Endothelial cell of umbilical vein (primary cell): ENCODE measurements at places on chromosomes 7 and 10. TPM values are rescaled to one million over a fixed set of nuclear protein-coding genes. Genes with fewer than 3 reads are reported as not detected.
A peak's percentile ranks its signal among the peaks of the same experiment; 100 is the strongest.

The TMEM184A gene
- not detected in 2 replicates for total RNA-seq

The TMEM236 gene
- 0.24 TPM in 1 of 2 replicates, not detected in the other for total RNA-seq

The HOXA9 gene
- 61.6 and 62.9 TPM in 2 replicates for total RNA-seq

The TMEM140 gene
- 15.7 and 26.5 TPM in 2 replicates for total RNA-seq

The CDNF gene
- 0.58 and 0.99 TPM in 2 replicates for total RNA-seq

The SGCE gene
- total RNA-seq: 53.3 and 57.7 TPM in 2 replicates

The GNGT1 gene
- not detected in 2 replicates for total RNA-seq

DNA sequence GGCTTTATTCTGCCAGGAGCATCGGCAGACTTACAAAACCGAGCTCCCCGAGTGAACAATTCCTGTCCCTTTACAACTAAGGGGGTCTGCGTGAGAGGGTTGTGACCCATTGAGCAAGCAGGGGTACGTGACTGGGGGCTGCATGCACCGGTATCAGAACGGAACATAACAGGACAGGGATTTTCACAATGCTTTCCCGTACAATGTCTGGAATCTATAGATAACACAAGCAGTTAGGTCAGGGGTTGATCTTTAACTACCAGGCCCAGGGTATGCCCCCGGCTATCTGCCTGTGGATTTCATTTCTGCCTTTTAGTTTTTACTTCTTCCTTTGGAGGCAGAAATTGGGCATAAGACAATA lies 38.1 kb upstream of the GSDME start:
- no peaks in the 10 kb centered on the region for H3K4me1 ChIP-seq
- DNase-seq: no peak
- no peak overlapping the region for H3K4me3 ChIP-seq
- H3K36me3 ChIP-seq: no peaks in the 10 kb centered on the region
- H3K27me3 ChIP-seq: no peaks in the 10 kb centered on the region

DNA sequence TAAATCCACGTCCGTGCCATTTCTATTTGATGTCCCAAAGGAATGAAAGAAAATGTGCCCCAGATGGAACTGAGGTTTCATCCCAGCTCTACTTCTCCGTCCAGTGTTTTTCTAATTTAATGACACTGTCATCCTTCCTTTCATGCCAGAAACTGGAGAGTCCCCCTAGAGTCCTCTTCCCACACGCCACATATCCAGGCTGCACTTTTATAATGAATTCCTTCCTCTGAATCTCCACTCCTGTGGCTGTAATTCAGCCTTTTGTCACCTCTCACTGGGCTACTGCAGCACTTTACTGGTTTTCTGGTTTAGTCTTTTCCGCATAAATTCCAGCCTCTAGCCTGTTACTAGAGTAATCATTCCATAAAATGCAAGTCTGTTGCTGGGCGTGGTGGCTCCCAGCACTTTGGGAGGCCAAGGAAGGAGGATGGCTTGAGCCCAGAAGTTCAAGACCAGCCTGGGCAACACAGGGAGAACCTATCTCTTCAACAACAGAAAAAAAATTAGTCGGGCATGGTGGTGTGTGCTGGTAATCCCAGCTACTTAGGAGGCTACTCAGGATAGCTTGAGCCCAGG lies 142.6 kb upstream of the RHEB start:
- no peak for DNase-seq
- no peak overlapping the region for H3K4me3 ChIP-seq
- no peaks in the 10 kb centered on the region for H3K4me1 ChIP-seq

GRCh38 chr7:93218997-93219827 lies 7.1 kb downstream of the HEPACAM2 start:
- H3K27me3 ChIP-seq: peaks cover 22% of the 10 kb centered on the region
- DNase-seq: no peak
- H3K4me1 ChIP-seq: no peaks in the 10 kb centered on the region
- H3K36me3 ChIP-seq: no peaks in the 10 kb centered on the region
- H3K4me3 ChIP-seq: no peak overlapping the region

GRCh38 chr10:110241407-110241806 lies 34.0 kb downstream of the MXI1 start:
- no peak for DNase-seq
- no peaks in the 10 kb centered on the region for H3K4me1 ChIP-seq
- no peak overlapping the region for H3K27ac ChIP-seq
- no peaks in the 10 kb centered on the region for H3K27me3 ChIP-seq
- no peaks in the 10 kb centered on the region for H3K36me3 ChIP-seq
- no peak overlapping the region for H3K4me3 ChIP-seq

GRCh38 chr7:65968256-65969185 lies 13.5 kb downstream of the GUSB start:
- no peak overlapping the region for H3K27ac ChIP-seq
- H3K4me1 ChIP-seq: no peaks in the 10 kb centered on the region
- peaks cover 14% of the 10 kb centered on the region for H3K36me3 ChIP-seq
- no peaks in the 10 kb centered on the region for H3K27me3 ChIP-seq
- DNase-seq: no peak
- no peak overlapping the region for H3K4me3 ChIP-seq

GRCh38 chr7:37598824-37599223 lies 84.7 kb upstream of the GPR141 start:
- H3K4me1 ChIP-seq: no peaks in the 10 kb centered on the region
- no peaks in the 10 kb centered on the region for H3K27me3 ChIP-seq
- no peaks in the 10 kb centered on the region for H3K36me3 ChIP-seq
- no peak overlapping the region for H3K27ac ChIP-seq
- no peak overlapping the region for H3K4me3 ChIP-seq

DNA sequence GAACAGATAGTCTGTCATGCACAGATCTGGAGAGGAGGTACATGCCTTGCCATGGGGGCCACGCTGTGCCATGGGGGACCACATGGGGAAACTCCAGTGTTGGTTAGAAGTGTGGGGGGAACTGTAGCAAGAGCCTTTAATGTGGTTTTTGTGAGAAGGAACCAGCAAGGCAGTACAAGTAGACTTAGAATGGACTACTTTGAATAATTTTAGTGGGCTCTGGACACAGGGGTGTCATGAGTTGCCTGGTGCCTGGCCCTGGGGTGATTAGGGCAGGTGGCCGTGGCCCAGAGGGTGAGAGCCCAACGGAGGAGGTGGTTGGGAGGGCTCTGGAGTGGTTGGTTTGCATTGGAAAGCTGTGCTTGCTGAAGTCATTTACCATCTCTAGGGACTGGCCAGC lies 77.2 kb downstream of the CXCL12 start:
- H3K4me3 ChIP-seq: no peak overlapping the region
- DNase-seq: no peak
- no peaks in the 10 kb centered on the region for H3K4me1 ChIP-seq
- H3K27me3 ChIP-seq: no peaks in the 10 kb centered on the region

DNA sequence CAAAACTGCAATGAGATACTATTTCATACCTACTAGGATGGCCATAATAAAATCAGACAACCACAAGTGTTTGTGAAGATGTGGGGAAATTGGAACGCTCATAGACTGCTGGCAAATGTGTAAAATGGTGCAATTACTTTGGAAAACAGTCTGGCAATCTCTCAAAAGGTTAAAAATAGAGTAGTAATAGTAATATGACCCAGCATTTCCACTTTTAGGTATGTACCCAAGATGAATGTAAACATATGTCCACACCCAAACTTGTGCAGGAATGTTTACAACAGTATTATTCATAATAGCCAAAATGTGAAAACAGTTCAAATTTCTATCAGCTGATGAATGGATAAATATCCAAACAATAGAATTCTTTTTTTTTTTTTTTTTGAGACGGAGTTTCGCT lies 731.6 kb upstream of the ANKRD30A start:
- no peaks in the 10 kb centered on the region for H3K4me1 ChIP-seq
- no peaks in the 10 kb centered on the region for H3K27me3 ChIP-seq
- no peak overlapping the region for H3K4me3 ChIP-seq

- H3K4me1 ChIP-seq: peaks cover 6% of the 10 kb centered on the region
- H3K27ac ChIP-seq: no peak overlapping the region
- no peaks in the 10 kb centered on the region for H3K27me3 ChIP-seq
- H3K36me3 ChIP-seq: no peaks in the 10 kb centered on the region
- no peak for DNase-seq
- no peak overlapping the region for H3K4me3 ChIP-seq
Measured at GRCh38 chr10:10814069-10814468, 203.6 kb upstream of the CELF2 start.

DNA sequence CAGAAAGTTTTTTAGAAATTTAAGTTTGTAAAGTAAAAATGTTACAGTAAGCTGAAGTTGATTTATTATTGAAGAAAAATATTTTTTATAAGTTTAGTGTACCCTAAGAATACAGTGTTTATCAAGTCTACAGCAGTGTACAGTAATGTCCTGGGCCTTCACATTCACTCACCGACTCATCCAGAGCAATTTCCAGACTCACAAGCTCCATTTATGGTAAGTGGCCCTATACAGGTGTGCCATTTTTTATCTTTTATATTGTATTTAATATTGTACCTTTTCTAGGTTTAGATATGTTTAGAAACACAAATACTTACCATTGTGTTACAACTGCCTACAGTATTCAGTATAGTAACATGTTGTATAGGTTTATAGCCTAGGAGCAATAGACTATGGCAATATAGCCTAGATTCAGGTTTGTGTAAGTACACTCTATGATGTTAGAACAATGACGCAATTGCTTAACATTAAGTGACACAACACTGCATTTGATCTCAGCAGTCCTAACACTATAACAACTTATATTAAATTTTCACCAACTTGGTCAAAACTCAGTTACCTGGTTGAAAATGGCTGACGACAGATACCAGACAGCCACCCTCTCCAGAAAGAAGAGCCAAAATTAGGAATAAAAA lies 45.7 kb downstream of the HIBADH start:
- H3K27me3 ChIP-seq: no peaks in the 10 kb centered on the region
- no peaks in the 10 kb centered on the region for H3K36me3 ChIP-seq
- H3K4me3 ChIP-seq: no peak overlapping the region
- no peak for DNase-seq

DNA sequence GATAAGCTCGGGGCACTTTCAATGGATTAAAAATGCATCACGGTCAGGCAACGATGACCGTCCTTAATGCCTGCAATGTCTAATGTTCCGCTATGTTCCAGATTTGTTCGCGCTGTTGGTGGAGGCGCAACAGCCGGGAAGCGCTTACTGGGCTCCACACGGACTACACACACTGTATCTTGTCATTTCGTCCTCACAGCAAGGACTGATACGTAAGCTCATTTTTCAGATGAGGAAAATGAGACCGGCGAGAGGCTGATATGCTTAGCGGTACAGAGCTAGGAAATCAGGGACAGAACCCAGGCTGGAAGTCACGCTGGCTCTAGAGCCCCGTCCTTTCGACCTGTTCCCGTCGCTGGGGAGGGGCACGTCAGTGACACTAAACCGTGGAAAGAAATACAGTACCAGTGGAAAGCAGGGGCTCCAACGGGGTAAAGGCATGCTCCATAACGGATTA lies 670 bp downstream of the TPK1 start:
- peak overlapping the region; percentile 45 for H3K4me3 ChIP-seq
- peaks cover 5% of the 10 kb centered on the region for H3K4me1 ChIP-seq
- no peaks in the 10 kb centered on the region for H3K27me3 ChIP-seq
- H3K36me3 ChIP-seq: no peaks in the 10 kb centered on the region

DNA sequence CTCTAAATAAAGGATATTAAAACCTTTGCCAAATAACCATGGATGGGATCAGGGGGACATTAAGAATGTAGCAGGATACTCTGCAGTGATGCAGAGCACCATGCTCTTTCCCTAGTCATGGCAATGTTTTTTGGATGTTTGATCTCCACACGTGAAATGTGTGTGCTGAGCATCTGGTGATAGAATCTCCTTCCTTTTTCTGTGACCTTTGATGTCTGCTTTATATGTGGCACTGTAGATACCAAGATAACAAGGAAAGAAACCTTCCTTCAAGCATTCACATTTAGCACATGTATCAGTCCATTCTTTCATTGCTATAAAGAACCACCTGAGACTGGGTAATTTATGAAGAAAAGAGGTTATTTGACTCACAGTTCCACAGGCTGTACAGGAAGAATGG lies 87.7 kb upstream of the CYP2C9 start:
- no peak overlapping the region for H3K4me3 ChIP-seq
- H3K4me1 ChIP-seq: no peaks in the 10 kb centered on the region
- no peak for DNase-seq
- H3K36me3 ChIP-seq: no peaks in the 10 kb centered on the region
- H3K27me3 ChIP-seq: no peaks in the 10 kb centered on the region
- no peak overlapping the region for H3K27ac ChIP-seq

DNA sequence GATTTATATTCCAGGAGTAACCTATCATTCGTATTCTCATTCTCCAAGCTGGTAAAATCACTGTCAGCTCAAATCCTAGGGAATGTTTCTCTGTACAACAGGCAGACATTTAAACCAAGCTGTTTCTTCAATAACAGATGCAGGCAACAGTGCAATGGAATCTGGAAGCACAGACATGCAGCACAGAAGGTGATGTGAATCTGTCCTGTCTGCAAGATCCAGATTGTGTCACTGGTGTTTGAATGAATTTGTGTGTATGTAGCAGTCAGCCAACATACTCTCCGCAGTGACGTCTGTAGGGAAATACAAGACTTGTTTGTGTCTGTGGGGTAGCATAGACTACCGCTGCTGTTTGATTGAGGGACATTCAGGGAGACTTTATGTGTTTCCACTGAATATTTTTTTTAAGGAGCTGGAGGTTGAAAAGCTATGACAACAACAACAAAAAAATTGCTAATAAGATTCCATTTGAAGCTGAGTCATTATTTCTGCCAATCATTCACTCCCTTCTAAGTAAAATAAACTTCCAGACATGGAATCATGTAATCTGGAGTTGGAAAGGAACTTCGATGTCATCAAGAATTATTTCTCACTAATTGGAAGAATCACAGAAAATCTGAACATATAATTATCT lies 122.9 kb upstream of the MYO3A start:
- no peak for DNase-seq
- no peaks in the 10 kb centered on the region for H3K36me3 ChIP-seq
- H3K4me1 ChIP-seq: no peaks in the 10 kb centered on the region
- no peak overlapping the region for H3K4me3 ChIP-seq
- no peaks in the 10 kb centered on the region for H3K27me3 ChIP-seq
